Keratinocyte (primary cell): ENCODE measurements at places on chromosomes 12 and 14. TPM values are rescaled to one million over a fixed set of nuclear protein-coding genes. Genes with fewer than 3 reads are reported as not detected.

DNA sequence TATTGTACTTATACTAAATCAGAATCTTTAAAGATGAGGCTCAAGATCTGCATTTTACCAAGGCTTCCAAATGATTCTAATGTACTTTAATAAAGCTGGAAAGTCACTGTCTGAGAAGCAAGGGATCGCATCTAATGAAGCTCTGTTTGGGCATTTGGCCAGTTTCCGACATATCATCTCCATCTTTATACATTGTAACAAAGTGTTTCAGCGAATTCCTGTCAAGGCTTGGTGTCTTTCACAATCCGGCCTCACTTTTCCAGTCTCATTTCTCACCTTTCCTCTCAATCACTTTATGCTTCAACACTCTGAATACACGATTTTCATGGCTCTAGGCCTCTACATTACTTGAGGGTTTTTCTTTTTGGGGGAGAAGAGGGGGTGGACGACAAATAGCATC, 27.5 kb upstream of the INSM2 start:
- no peak for DNase-seq
- H3K27ac ChIP-seq: no peak overlapping the region
- no peaks in the 10 kb centered on the region for H3K36me3 ChIP-seq
- peaks cover 3% of the 10 kb centered on the region for H3K27me3 ChIP-seq

GRCh38 chr14:106633721-106634120, 1107.3 kb downstream of the TMEM121 start:
- DNase-seq: no peak
- H3K36me3 ChIP-seq: no peaks in the 10 kb centered on the region
- no peaks in the 10 kb centered on the region for H3K27me3 ChIP-seq
- no peaks in the 10 kb centered on the region for H3K4me1 ChIP-seq
- H3K4me3 ChIP-seq: no peak overlapping the region
- no peak overlapping the region for H3K27ac ChIP-seq

DNA sequence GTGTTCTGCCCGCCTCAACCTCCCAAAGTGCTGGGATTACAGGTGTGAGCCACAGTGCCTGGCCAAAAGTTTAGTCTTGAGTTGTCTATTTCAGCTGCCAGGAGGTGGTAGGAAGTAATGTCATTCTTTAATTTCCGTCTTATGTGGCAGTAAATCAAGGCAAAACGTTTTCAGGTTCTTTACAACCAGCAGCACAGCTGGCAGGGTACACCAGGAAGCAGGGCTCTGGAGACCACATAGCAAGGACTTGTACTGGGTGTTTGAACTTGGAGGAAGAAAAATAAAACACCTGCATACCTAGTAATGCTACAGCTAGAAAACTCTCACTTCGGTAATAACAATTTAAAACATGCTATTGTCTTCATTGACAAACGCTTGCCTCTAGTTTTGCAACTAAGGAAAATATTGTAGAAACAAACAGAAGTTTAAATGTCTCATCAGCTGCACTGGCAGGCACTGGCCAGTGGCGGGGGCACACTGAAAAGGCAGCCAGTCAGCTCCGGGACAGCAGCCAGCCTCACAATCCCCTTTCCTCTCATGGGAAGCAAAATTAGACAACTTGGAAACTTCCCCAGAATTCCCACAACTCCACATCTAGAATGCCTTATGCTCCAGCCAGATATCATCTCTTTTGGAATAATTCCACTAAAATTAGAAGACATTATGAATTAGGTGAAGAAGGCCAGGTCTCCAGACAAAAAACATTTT, 72.2 kb downstream of the CLIP1 start:
- H3K4me3 ChIP-seq: no peak overlapping the region
- H3K36me3 ChIP-seq: peaks cover 25% of the 10 kb centered on the region
- H3K27me3 ChIP-seq: no peaks in the 10 kb centered on the region
- no peaks in the 10 kb centered on the region for H3K4me1 ChIP-seq
- no peak for DNase-seq
- no peak overlapping the region for H3K27ac ChIP-seq

- H3K36me3 ChIP-seq: no peaks in the 10 kb centered on the region
- H3K4me1 ChIP-seq: peaks cover 3% of the 10 kb centered on the region
- H3K27me3 ChIP-seq: no peaks in the 10 kb centered on the region
- no peak overlapping the region for H3K4me3 ChIP-seq
These were observed 23.9 kb downstream of the LRRK2 start for GRCh38 chr12:40248585-40249297.

DNA sequence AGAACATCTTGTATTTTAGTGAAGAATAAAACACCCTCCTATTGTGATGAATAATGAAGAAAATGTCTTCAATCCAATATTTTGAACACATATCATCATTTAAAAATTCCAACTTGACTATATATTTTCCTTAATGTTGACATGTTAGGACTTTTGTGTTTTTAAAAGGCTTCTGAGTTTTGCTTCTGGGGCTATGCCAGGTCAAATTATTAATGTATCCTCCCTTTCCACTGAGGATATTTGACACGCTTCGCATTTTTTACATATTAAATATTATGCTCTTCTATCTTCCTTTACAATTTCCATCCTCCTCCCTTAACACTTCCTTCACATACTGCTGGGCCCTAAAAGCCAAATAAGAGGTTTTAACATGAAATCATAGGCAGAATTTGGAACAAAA, 20.6 kb downstream of the RERG start:
- no peak for DNase-seq
- no peaks in the 10 kb centered on the region for H3K36me3 ChIP-seq
- H3K4me3 ChIP-seq: no peak overlapping the region
- no peaks in the 10 kb centered on the region for H3K4me1 ChIP-seq
- no peaks in the 10 kb centered on the region for H3K27me3 ChIP-seq
- H3K27ac ChIP-seq: no peak overlapping the region

GRCh38 chr12:98595243-98595988, 1.9 kb downstream of the SLC25A3 start:
- H3K36me3 ChIP-seq: peaks cover 8% of the 10 kb centered on the region
- H3K4me1 ChIP-seq: peaks cover 15% of the 10 kb centered on the region
- H3K27me3 ChIP-seq: no peaks in the 10 kb centered on the region
- peak overlapping the region; percentile 96 for H3K27ac ChIP-seq

DNA sequence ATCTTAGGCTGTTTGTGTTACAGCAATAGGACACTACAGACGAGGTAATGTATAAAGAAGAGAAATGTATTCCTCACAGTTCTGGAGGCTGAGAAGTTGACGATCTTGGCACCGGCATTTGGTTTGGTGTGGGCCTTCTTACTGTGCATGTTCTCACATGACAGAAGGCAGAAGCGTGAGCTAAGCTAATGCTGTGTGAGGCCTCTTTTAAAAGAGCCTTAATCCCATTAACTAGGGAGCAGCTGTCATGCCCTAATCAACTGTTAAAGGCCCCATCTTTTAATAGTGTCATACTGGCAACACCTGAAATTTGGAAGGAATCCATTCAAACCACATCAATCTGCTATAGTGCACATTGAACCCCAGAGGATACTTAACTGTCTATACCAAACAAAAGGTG, 992.9 kb downstream of the GALC start:
- H3K27me3 ChIP-seq: no peaks in the 10 kb centered on the region
- H3K4me3 ChIP-seq: no peak overlapping the region
- H3K27ac ChIP-seq: no peak overlapping the region
- no peaks in the 10 kb centered on the region for H3K36me3 ChIP-seq

- H3K36me3 ChIP-seq: no peaks in the 10 kb centered on the region
- no peak for DNase-seq
- no peaks in the 10 kb centered on the region for H3K27me3 ChIP-seq
- H3K4me1 ChIP-seq: no peaks in the 10 kb centered on the region
- no peak overlapping the region for H3K27ac ChIP-seq
These were observed 254.0 kb upstream of the ATXN7L3B start for GRCh38 chr12:74283646-74284045.

Gene GPR65
- polyA plus RNA-seq: not detected in 3 replicates

Gene ATG101
- 62.7 to 74.7 TPM (median 73.9 TPM) in 3 replicates for polyA plus RNA-seq

Gene ZC2HC1C
- 0.23 to 0.68 TPM (median 0.32 TPM) in 3 replicates for polyA plus RNA-seq

Gene SLC25A21
- polyA plus RNA-seq: 0.28 to 0.66 TPM (median 0.40 TPM) in 3 replicates

Gene DLGAP5
- 1.3 to 15.3 TPM (median 9.1 TPM) in 3 replicates for polyA plus RNA-seq

Gene C12orf54
- 3.3 to 5.3 TPM (median 4.3 TPM) in 3 replicates for polyA plus RNA-seq
